ENCODE measurements at places on chromosomes 12 and 14.
A peak's percentile ranks its signal among the peaks of the same experiment; 100 is the strongest.

DNA sequence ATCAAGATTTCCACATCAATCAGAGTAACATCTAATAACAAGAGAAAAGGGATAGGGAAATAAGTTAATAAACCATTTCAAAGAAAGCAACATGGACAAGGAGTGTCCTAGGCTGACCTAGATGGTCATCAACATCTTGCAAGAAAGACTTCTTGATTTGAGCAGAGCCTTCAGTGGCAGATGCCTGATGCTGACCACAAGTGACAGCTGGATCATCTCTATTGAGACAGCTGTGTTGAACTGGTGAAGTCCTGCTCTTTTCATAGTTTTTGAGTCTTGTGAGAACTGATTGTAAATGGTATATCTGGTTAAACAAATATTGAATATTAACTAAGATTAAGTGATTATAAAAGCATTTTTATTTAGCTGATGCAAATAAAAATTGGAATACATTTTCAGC, 1083.6 kb upstream of the LRFN5 start:
- no peak for DNase-seq

DNA sequence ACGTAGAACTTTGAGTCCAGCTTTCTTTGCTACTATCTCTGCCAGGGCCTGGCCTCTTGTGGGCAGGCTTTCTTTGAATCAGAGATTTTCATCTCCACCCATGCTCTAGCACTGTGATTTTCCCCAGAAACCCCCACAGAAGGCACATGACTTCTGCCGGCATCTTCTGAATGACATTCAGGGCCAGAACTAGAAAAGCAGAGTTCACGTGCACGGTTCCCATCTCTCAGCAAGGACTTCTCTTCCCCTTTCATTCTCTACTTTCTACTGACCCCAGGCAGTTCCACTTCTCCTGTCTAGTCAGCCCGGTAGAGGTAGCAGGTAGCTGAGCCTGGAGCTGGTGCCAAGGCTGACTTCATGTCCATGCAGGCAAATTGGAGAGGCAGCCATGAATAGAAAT, 26.9 kb downstream of the BATF start:
- no peak for DNase-seq

- DNase-seq = no peak
These were observed 2.4 kb downstream of the SLC11A2 start for GRCh38 chr12:51023625-51024382.

DNA sequence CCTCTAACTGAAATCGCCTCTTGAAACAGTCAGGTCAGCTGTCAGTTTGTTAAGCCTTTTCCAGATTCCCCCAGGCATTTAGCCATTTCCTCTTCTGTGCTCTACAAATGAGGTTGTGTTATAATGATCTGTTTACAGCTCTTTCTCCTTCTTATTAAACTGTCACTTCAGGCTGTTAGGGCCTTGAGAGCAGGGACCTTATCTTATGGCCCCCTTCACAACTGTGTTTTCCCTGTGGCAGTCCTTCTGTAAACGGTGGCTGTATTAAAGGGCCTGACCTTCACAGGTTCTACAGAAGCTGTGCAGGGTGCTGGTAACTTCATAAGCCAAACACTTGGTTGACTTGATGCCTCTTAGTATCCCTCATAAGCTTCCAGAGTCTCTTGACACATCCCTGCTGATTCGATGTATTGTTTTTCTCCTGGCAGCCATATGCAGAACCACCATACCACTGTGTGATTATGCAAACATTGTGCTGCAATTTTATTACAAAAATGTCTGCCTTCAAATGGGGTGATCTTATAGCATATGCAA, 104.7 kb downstream of the PLEKHA5 start:
- DNase-seq = no peak

- no peak for DNase-seq
These were observed 1.7 kb downstream of the CREBL2 start for GRCh38 chr12:12613344-12613743.

GRCh38 chr14:75699331-75699730, 38.3 kb downstream of the TTLL5 start:
- DNase-seq = no peak

DNA sequence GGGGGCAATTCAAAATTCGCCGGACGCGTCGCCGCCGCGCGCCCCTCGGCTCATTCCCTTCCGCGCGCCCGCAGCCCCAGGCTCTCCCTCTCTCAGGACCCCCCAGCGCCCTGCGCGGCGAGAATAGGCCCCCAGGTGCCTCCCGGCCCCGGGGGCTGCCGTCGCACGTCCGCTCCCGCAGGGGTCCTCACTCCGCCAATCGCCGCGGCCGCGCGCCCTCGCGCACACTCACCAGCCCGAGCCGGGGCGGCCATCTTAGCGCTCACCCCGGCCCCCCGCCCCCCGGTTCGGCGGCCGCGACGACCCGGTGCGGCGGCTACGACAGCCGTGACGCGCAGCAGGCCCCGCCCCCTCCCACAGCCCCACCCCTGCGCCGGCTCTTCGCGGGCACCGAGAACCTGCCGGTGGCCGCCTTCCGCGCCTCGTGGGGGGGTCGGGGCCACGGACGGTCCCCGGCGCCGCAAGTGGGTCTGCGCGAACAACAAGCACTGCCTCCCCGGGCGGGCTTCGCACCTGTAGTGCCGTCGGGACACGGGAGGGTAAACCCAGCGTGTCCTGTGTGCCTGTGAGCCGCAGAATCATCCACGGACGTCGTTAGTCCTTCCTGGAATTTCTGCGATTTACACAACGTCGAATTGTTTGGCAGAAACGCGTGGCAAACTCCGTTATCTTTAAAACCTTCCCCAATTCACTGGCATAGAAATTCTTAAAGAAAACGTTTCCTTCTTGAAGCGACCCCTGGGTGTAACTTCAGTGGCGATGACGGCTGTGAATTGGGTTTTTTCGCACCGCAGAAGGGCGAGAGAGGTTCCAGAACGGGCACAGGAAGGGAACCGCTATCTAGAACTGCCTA, 2.5 kb downstream of the USP44 start:
- peak; percentile 47 for DNase-seq

DNA sequence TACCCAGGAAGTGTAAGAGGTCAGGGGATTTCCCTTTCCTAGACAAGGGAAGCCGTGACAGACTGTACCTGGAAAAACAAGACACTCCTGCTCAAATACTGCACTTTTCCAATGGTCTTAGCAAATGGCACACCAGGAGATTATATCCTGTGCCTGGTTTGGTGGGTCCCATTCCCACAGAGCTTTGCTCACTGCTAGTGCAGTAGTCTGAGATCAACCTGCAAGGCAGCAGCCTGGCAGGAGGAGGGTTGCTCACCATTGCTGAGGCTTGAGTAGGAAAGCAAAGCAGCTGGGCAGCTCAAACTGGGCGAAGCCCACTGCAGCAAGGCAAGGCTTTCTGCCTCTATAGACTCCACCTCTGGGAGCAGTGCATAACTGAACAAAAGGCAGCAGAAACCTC, 1.0 kb upstream of the RDH16 start:
- DNase-seq = no peak

DNA sequence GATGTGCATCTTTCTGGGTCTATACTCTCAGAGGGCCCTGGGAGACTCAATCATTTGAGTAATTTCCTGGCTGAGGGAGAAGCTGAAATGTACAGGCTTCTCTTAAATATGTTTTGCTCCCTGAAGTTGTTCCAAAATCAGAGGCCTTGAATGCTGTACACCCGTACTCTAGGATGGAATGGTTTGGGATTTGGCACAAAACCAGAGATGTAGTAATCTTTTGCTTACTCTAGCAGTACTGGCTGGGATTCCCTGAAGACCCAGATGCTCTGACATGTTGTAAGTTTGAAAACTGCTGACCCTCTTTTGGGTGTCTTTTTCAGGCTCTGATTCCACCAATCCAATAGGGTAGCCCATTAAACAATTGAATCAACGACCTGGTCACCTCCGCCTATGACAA, 10.4 kb downstream of the ACACB start:
- no peak for DNase-seq

GRCh38 chr14:67391268-67391667, 20.7 kb downstream of the PLEK2 start:
- DNase-seq = no peak

DNA sequence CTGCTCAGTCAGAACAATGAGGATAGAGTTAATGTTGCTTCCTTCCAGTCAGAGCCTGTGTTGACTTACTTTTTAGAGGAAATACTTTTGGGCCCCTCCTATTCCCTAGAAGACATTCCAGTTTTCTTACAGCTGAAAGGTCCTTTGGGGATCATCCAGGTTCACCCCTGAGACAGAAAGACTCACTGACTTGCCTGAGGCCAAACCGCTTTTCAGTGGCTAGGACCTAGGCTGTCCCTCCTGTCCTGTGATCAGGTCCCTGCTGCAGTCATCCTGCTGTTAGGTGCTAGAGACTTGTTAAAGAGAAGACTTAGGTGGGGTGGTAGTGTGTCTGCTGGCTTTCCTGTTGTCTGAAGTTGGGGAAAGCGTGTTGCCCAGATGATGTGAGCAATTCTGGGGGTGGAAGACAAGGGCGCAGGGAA, 39.6 kb downstream of the SUSD6 start:
- no peak for DNase-seq

- DNase-seq = no peak
These were observed 423.6 kb downstream of the BTG1 start for GRCh38 chr12:91722072-91722471.

- DNase-seq = peak; percentile 40
These were observed 20.9 kb upstream of the BLTP3B start for GRCh38 chr12:100163416-100164152.

DNA sequence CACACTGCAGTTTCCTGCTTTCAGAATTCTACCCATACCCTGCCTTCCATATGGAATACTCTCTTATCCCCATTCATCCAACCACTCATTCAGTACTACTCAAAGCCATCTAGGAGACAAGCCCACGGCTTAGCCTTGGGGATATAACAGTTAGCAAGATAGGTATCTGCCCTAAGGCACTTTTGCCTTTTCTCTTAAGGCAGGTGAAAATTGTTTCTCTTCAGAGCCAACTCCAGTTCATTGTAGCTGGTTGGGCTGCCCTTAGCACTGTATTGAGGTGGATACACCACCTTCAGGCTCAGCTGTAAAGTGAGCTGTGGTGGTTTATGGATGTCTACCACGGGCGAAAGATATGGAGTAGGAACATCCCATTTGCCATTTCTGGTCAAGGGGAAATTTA, 729.7 kb upstream of the TBX3 start:
- no peak for DNase-seq

- no peak for DNase-seq
These were observed 322.2 kb downstream of the AEBP2 start for GRCh38 chr12:19761463-19761862.

GRCh38 chr12:19121449-19122018, 8.0 kb upstream of the PLEKHA5 start:
- DNase-seq = no peak

DNA sequence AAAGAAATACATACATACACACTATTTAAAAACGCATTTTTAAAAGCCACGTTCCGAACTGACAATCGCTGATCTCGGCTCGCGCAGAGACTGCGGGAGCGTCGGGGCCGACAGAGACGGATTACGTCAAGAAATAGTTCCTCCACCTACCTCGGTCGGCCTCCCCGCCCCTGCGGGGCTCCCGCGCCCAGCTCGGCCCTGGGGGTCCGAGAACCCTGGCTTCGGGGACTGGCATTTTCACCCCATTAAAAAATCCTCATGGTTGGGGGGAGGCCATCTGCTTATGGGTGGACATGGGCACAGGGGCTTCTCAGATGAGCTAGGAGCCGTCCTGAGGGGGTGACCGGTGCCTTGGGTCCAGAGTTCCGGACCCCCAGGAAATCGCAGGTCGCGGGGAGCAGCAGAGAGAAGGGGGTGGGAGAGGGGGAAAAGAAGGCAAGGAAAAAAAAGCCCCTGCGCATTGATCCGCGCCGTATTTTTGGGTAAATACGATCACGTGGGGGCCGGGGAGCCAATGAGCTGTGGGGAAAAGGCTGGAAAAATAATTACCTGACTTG, 324 bp upstream of the HOXC9 start:
- no peak for DNase-seq

DNA sequence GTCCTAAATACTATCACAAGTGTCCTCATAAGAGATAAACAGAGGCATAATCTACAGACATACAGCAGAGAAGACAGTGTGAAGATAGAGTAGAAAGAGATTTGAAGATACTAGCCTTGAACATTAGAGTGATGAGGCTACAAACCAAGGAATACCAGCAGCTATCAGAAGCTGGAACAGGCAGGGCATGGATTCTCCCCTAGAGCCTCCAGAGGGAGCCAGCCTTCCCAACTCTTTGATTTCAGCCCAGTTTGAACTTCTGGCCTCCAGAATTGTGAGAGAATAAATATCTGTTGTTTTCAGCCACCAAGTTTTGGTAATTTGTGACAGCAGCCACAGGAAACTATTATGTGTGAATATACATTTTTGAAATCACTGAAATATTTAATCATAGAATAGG, 47.2 kb downstream of the CCDC91 start:
- no peak for DNase-seq

- DNase-seq = no peak
These were observed 1.1 kb downstream of the NCAPD2 start for GRCh38 chr12:6494968-6495367.

DNA sequence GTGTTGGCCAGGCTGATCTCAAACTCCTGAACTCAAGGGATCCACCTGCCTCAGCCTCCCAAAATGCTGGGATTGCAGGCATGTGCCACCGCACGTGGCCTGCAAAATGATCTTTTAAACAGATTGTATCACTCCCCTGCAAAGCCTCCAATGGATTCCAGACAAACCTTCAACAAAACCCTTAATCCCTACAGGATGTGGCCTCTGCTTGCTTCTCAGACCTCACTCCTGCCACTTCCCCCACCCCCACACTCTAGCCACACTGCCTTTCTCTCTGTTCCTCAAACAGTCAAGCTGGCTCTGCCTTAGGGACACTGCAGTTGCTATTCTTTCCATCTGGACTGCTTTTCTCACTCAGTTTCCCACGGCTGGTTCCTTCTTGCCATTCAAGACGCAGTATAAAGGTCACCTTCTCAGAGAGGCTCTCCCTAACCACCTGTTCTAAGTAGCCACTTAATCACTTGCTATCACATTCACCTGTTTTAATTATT, 47.3 kb upstream of the TMED10 start:
- DNase-seq = no peak

DNA sequence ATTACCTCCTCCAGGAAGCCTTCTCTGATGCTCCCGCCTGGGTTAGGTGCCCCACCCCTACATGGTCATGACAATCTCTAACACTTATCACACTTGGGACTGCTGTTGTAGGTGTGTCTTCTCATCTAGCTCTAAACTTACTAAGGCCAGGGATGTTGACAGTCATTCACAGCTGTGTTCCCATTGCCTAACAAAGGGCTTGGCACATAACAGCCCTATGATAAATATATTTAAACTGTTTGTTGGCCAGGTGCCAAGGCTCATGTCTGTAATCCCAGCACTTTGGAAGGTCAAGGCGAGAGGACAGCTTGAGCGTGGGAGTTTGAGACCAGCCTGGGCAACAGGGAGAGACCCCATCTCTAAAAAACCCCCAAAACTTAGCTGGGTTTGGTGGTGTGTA, 98.8 kb upstream of the RGS6 start:
- no peak for DNase-seq

All from effector memory CD4-positive, alpha-beta T cell (primary cell).